Ovary (tissue), 10 donors: ENCODE measurements at places on chromosomes 7 and 10. TPM values are rescaled to one million over a fixed set of nuclear protein-coding genes. Genes with fewer than 3 reads are reported as not detected.

- DNase-seq, result no peak
- H3K27ac ChIP-seq, result no peak overlapping the region
- no peak overlapping the region for H3K4me3 ChIP-seq
- H3K27me3 ChIP-seq, result no peaks in the 10 kb centered on the region
Observed at GRCh38 chr7:64830926-64831325, 36.7 kb downstream of the ZNF138 start.

GRCh38 chr7:123749537-123749857 lies 694 bp upstream of the WASL start:
- peaks cover 4% of the 10 kb centered on the region for H3K4me1 ChIP-seq
- no peak for DNase-seq
- H3K27me3 ChIP-seq, result no peaks in the 10 kb centered on the region
- H3K4me3 ChIP-seq, result peak overlapping the region; percentile 96

DNA sequence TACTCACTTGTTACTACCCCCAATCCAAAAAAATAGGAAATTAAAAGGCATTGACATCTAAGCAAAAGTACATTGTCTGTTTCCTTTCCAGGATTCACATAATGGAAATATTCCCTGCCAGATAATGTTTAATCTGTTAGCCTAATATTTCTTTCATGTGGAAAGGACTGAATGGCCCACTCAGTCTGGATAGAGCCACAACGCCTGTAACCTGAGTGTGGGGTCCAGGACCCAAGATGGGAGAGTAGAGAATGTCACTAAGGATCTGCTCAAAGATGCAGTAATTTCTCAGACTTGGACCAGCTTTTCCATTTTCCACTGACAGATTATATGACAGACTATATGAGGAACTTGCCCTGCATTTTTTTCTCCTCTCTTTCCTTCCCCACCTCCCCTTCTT lies 1088.9 kb downstream of the KCNMA1 start:
- no peak for DNase-seq
- H3K4me1 ChIP-seq, result peaks cover 10% of the 10 kb centered on the region
- H3K36me3 ChIP-seq, result no peaks in the 10 kb centered on the region
- no peak overlapping the region for H3K4me3 ChIP-seq

DNA sequence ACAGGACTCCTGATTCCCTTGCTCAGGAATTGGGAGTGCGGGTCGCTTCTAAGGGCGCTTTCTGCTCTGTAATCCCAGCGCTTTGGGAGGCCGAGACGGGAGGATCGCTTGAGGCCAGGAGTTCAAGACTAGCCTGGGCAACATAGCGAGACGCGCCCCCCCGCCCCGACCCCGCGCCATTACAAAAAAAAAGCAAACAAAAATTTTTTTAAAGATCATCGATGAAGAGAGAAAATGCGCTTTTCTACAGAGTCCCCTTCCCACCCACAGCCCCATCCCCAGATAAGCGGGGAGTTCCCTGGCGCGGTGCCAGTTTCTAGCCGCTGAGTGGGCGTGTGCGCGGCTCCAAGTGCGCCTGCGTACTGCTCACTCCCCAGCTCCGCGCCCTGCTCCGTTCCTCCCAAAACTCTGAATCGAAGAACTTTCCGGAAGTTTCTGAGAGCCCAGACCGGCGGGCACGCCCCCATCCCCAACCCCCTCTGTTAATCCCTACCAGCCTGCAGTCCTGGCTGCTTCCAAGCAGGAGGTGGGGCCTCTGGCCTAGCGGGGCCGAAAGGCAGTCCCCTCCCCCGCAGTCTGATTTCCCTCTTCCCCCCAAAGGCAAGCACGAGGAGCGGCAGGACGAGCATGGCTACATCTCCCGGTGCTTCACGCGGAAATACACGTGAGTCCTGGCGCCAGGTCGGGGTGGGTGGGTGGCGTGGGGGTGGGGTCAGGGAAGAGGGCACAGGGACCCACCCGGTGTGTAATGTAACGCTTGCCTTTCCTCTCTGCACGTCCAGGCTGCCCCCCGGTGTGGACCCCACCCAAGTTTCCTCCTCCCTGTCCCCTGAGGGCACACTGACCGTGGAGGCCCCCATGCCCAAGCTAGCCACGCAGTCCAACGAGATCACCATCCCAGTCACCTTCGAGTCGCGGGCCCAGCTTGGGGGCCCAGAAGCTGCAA lies 1.0 kb downstream of the HSPB1 start:
- peak overlapping the region; percentile 97 for H3K27ac ChIP-seq
- H3K36me3 ChIP-seq, result no peaks in the 10 kb centered on the region
- H3K4me1 ChIP-seq, result peaks cover 9% of the 10 kb centered on the region
- H3K27me3 ChIP-seq, result no peaks in the 10 kb centered on the region
- peak; percentile 95 for DNase-seq

GRCh38 chr10:84685047-84685660 lies 356.8 kb downstream of the CCSER2 start:
- H3K4me3 ChIP-seq, result no peak overlapping the region
- DNase-seq, result no peak
- H3K27ac ChIP-seq, result no peak overlapping the region
- H3K4me1 ChIP-seq, result no peaks in the 10 kb centered on the region
- H3K36me3 ChIP-seq, result no peaks in the 10 kb centered on the region
- no peaks in the 10 kb centered on the region for H3K27me3 ChIP-seq

GRCh38 chr10:110487411-110488331 lies 10.0 kb upstream of the DUSP5 start:
- peaks cover 1% of the 10 kb centered on the region for H3K4me1 ChIP-seq
- no peak for DNase-seq
- no peak overlapping the region for H3K4me3 ChIP-seq
- H3K36me3 ChIP-seq, result no peaks in the 10 kb centered on the region
- no peaks in the 10 kb centered on the region for H3K27me3 ChIP-seq

The MUC12 gene
- not detected for total RNA-seq

The KLF6 gene
- total RNA-seq, result 56.2 TPM

The FAM204A gene
- 71.2 TPM for total RNA-seq

The SPDYE17 gene
- not detected for total RNA-seq
